ENCODE measurements at places on chromosomes 11 and 22.

DNA sequence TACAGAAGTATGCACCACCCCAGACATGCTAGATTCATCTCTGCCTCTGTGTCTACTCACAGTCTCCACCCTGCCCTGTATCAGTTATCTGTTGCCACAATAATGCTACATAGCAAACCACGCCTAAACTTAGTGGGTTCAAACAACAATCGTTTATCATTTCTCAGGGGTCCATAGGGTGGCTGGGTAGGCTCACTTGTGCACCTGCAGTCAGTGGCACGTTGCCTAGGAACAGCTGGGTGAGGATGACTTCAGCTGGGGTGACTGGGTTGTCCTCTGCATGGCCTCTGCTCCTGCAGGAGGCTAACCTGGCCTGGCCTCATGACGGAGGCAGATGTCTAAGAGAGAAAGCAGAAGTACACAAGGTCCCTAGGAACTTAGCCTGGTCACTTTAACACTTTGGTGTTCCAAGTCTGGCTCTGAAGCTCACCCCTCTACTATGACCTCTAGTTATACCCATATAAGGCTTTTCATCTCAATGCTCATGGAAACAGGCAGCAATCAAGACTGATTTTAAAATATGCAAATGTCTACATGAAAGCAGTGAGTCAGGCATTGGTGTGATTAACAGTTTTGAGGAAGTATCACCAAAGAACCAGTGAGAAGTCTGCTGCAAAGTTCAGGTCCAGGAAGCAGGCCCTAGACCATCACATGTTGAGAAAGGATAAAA lies 10.7 kb downstream of the OLFML1 start:
- H3K27ac ChIP-seq = peak overlapping the region; percentile 94
- H3K4me1 ChIP-seq = peaks cover 79% of the 10 kb centered on the region
- H3K4me3 ChIP-seq = peak overlapping the region; percentile 68
- peak; percentile 49 for DNase-seq

DNA sequence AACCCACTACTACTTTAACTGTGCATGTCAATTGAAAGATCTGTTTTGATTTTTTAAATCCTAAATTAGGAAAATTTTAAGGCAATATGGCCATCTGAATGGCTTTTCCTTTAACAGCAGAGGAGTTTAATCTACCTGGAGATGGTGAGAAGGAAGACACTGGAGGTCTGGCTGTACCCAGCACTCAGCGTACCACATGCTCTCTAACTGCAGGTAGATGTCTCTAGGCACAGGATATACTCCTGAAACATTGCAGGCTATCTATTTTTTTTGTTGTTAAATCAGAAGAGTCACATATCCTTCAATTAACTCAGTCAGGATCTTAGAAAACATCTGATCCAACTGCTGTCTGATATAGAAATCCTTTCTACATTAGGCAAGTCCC lies 17.3 kb upstream of the CASTOR1 start:
- H3K27me3 ChIP-seq = no peaks in the 10 kb centered on the region
- no peak for DNase-seq
- peaks cover 100% of the 10 kb centered on the region for H3K4me1 ChIP-seq
- peaks cover 2% of the 10 kb centered on the region for H3K36me3 ChIP-seq
- H3K4me3 ChIP-seq = peak overlapping the region; percentile 21

DNA sequence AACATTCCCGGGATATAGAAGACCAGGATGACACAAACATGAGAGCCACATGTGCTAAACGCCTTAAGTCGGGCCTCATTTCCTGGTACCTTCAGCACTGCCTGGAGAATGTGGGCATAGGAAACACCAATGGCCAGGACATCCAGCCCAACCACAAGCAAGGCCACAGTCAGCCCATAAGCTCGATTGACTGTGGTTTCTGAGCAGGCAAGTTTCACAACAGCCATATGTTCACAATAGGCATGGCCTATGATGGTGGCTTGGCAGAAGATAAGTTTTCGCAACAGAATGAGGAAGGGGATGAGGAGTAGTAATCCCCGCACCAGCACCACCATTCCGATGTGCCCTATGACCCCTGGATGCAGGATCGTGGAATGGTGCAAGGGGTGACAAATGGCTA lies 26.9 kb upstream of the OR56A1 start:
- no peaks in the 10 kb centered on the region for H3K4me1 ChIP-seq
- H3K4me3 ChIP-seq = no peak overlapping the region
- H3K36me3 ChIP-seq = no peaks in the 10 kb centered on the region
- no peak for DNase-seq
- no peak overlapping the region for H3K27ac ChIP-seq
- peaks cover 14% of the 10 kb centered on the region for H3K27me3 ChIP-seq

DNA sequence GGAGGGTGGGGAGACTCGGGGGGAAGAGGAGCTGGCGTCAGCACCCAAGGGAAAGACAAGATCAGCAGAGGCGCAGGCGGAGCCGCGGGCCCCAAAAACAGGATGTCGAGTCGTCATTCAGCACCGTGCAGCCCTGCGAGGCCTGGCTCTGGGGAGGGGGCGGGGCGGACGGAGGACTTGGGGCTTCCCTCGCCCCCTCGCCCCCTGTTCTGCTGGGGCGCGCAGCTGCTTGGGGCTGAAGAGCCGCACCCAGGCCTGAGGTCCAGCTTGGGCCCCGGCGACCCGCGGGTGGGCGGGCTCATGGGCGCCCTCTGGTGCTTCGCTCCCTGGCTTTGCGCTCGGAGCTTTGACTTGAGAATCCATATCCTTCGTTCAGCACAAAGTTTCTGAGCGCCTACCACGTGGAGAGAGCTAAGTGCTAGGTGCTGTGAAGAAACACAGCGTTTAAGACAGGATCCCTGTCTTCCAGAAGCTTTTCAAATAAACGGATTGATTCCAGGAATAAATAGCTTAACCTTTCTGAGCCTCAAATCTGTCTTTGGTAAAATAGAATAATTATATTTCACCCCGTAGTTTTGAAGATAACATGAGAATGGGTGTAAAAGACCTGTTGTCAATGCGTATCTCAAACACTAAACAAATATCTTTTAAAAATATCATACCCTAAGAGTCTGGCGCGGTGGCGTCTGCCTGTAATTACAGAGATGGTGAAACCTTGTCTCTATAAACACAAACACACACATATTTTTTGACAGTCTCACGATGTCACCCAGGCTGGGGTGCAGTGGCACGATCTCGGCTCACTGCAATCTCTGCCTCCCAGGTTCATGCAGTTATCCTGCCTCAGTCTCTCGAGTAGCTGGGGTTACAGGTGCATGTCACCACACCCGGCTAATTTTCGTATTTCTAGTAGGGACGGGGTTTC lies 929 bp upstream of the RHOG start:
- peak overlapping the region; percentile 91 for H3K4me3 ChIP-seq
- peak overlapping the region; percentile 95 for H3K27ac ChIP-seq
- peak; percentile 96 for DNase-seq
- no peaks in the 10 kb centered on the region for H3K27me3 ChIP-seq

DNA sequence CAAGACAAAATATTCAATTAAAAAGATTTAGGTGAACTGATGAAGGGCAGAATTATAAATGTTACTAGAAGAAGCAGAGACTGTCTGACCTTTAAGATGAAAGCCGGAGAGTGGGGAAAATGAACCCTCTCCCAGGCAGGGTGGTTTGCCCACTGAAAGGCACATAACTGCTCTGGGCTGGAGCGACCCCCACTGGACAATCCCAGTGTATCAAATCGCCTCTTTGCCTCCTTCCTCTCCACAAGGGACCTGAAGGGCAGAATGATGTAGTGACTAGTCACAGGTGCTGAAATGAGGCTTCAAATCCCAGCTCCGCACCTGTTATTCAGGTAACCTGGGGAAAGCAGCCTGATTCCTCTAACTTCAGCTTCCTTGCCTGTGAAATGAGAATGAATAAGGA lies 69.0 kb downstream of the EFCAB6 start:
- no peaks in the 10 kb centered on the region for H3K4me1 ChIP-seq
- no peak overlapping the region for H3K27ac ChIP-seq
- no peak overlapping the region for H3K4me3 ChIP-seq
- DNase-seq = no peak
- peaks cover 5% of the 10 kb centered on the region for H3K27me3 ChIP-seq

- no peak for DNase-seq
- H3K36me3 ChIP-seq = no peaks in the 10 kb centered on the region
- H3K27me3 ChIP-seq = no peaks in the 10 kb centered on the region
- no peak overlapping the region for H3K27ac ChIP-seq
These were observed 42.9 kb downstream of the LINC01488 start for GRCh38 chr11:69524291-69524882.

DNA sequence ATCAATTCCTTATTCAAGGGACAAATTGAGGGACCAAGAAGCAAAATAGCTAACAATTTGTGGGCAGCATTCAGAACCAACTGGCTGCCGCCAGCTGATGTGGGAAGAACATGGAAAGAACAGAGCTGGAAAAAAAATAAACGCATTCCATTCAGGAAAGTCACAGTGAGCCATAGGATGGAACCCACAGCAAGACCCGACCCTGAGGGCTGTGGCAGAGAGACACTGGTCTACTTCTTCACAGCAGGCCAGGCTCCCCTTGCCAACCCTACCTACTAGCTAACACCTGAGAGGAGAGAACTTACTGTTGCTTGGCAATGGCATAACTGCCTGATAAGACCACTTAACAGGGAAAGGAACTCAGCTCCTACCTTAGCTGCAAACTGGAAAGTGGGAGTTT lies 123.5 kb upstream of the APOA1 start:
- DNase-seq = no peak
- peaks cover 27% of the 10 kb centered on the region for H3K36me3 ChIP-seq
- no peak overlapping the region for H3K27ac ChIP-seq

DNA sequence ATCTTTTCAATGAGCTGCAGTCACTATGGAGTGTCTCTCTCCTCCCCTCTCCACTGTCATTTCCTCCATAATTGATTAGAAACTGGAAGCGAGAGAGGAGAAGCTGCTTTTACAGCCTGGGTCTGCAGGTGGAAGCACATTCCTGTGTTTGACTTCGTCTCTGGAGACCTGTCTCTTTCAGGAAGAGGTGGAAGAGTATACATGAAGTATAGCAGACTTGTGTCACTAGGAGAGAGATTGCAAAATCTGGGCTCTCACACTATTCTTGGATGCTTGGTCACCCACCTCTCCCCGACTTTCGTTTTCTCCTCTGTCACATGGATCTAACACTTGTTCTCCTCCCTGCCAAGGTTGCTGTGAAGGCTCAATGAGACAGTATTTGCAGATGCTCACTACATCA lies 323.3 kb downstream of the NTM start:
- H3K4me3 ChIP-seq = no peak overlapping the region
- H3K27ac ChIP-seq = no peak overlapping the region
- H3K27me3 ChIP-seq = peaks cover 11% of the 10 kb centered on the region
- no peaks in the 10 kb centered on the region for H3K4me1 ChIP-seq
- DNase-seq = no peak
- H3K36me3 ChIP-seq = no peaks in the 10 kb centered on the region

DNA sequence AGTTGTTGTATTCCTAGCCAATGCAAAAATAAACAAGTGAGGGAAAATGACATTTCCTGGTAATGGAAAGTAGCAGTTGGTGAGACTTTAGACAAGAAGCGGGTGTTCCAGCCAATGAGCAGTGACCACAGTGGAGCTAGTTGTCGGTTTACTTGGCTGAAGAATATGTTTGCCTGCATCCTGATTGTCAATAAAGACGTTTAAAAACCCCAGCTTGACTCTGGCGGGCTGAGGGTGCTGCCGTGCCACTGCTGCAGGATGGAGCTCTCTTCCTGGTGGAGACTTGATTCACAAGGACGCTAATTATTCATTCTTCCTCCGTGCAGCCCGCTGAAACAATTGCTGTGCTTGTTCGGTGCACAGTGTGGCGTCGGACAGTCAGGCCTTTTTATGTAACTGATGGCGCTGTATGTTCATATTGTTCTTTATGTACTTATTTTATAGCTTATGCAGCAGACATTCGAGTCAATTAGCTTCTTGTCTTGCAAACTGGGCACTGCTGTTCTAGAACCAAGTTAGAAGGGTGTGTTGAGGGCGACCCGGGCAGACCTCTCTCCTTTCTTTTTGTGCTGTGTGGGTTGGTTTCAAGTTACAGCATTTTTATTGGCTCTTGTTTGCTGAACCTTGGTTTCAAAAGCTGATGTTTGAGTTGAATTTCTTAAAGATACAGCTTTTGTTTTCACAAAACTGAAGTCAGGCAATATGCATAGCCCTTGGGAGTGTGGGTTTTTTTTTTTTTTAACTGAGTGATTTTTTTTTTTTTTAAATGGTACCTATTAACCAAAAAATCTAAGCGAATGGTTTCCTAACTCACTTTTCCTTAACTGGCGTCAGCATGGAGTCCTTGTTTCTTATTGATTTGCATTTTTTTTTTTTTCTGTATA lies 153.9 kb downstream of the TEAD1 start:
- peaks cover 46% of the 10 kb centered on the region for H3K27me3 ChIP-seq
- H3K27ac ChIP-seq = no peak overlapping the region
- H3K4me3 ChIP-seq = no peak overlapping the region
- DNase-seq = no peak
- H3K36me3 ChIP-seq = no peaks in the 10 kb centered on the region

DNA sequence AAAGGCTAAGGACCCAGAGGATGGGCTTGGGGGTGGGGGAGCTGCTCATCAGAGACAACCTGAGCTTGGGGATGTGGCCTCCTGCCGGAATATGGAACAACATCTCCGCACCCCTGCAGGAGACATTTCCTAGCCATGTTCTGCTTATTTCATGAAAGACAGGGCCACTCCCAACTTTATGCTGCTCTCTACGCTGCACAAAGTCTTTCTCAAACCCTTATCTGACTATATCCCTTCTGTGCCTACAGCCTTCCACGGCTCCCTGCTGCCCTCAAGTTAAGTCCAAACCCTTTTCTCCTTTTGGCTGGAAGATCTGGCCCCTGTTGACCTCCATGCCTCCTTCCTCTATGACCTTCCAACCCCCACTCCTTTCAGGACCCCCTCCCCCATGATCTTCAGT lies 562.0 kb downstream of the MN1 start:
- no peaks in the 10 kb centered on the region for H3K4me1 ChIP-seq
- H3K4me3 ChIP-seq = no peak overlapping the region
- H3K27ac ChIP-seq = no peak overlapping the region
- peaks cover 1% of the 10 kb centered on the region for H3K27me3 ChIP-seq
- H3K36me3 ChIP-seq = no peaks in the 10 kb centered on the region
- DNase-seq = no peak

DNA sequence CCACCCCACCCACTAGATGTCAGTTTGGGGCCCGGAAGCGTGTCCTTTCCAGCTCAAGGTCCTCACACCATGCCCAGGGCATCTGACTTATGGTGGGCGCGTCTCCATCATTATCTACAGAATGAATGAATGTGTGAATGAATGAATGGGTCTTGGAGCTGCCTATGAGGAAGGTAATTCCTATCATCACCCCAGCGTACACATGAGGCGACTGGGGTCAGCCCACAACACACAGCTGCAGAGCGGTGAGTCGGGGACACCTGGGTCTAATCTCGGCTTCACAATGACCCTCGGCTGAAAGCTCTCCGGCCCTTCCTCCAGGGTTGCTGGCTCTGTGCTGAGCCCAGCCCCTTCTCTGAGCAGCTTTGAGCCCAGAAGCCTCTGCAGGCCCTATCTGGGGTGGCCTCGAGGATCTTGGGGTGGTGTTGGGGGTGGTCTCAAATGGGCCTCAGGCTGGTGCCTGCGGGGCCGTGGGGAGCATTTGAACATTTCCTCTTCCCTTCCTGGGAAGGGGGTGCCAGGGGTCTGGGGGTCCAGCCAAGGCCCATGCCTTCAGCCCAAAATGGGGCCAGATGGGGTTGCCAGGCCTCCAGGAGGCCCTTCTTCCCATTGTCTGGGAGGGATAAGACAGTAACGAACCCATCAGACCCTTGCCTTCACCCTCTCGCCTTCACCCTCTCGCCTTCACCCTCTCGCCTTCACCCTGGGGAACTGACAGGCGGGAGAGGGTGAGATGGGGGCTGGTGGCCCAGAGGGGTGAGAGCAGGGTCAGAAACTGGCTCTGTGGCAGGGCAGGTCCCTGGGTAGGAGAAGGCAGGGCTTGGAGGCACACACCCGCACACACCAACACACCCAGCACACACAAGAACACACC lies 82.4 kb downstream of the MYEOV start:
- peak; percentile 5 for DNase-seq
- no peak overlapping the region for H3K4me3 ChIP-seq
- no peaks in the 10 kb centered on the region for H3K36me3 ChIP-seq
